ENCODE measurements at places on chromosomes 6 and 20.

GRCh38 chr20:50855498-50856474 lies 60.9 kb downstream of the BCAS4 start:
- no peak for DNase-seq

DNA sequence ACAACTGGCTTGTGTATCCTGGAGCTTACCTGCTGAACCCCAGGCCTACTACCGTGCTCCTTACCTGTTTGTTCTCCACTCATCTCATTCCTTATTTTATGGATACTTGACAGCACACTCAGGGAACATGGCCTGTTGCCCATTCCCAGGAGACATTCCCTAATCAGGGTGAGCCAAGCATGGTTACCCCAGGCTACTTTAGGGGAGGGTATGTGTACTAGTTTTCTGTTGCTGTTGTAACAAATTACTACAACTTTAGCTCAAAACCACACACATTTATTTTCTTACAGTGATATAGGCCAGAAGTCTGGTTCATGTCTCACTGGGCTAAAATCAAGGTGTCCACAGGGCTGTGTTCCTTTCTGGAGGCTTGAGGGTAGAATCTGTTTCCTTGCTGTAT lies 15.0 kb upstream of the TRAM2 start:
- no peak for DNase-seq

DNA sequence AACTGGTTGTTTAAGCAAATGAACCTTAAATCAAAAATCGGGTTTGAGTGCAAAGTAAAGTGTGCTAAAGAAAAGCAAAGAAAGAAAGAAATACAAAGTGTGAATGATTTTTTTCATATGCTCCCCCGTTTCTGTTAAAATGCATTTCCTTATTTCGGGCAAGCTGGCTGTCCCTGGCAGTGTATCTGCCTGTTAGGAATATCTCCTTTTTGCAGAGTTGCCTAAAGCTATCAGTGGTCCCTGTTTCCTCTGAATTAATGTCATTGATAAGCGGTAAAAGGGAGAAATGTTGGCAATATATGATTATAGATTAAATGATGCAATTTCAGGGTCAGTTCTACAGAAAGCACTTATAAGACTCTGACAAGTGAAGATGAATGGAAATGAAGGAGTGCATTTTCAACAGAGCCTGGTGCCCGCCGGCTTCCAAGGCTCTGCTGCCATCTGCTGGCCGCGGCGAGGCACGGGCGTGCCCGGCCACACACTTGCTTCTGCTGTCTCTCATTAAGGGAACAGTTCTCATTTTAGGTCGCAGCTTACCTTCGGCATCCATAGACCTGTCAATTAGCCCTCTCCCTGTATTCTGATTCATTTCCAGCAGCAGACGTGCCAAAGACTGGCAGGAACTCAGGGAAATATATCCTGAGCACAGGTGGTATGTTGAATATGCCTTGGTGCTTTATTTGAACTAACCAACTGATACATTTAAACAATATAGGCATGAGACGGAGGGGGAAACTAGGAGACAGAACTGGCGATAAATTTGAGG lies 381.9 kb downstream of the C6orf118 start:
- DNase-seq = peak; percentile 25

DNA sequence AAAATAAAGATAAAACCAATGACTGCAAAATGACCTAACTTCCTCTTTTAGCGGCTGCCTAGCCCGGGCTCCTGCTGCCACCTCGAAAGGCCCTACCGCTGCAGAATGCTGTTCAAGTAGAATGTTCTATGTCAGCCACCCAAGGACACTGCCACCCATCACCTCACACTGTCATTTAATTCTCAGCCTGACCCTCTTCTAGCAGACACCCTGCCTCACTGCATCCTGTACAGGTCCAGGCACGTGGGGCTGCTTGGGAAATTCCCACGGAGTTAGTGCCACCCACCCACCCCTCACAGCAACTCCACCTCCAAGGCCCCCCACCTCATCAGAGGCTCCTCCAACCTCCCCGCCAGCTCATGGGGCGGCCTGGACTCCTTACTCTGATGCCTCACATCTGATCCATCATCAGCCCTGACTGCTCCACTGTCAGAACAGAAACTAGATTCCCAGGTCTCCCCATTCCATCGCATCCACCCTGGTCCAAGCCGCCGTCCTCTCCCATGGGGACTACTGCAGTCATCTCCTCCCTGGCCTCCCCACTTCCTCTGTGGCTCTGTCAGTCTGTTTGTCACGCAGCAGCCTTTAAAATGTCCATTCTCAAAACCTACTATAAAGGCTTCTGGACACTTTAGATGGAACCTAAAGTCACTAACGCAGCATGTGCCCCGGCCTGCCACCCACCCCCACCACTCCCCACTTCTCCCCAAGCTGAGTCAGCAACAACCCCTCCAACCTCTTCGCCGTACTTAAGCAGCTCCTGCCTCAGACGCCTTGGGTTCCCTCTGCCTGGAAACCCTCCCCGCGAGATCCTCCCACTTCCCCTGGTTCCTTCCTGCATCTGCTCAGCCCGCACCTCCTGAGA lies 17.0 kb downstream of the NFATC2 start:
- peak; percentile 37 for DNase-seq

GRCh38 chr6:104859225-104860146 lies at the start of gene HACE1:
HACE1 (minus strand) TSS chr6:104859919; CDS start chr6:104859642, 277 bp downstream.
- DNase-seq = peak; percentile 86

GRCh38 chr20:51382986-51383821 lies 159.3 kb downstream of the NFATC2 start:
- no peak for DNase-seq

- no peak for DNase-seq
Observed at GRCh38 chr20:37378785-37379598, 33.1 kb downstream of the SRC start.

GRCh38 chr6:122798099-122798641 lies 9.1 kb downstream of the SMPDL3A start:
- no peak for DNase-seq

- no peak for DNase-seq
Observed at GRCh38 chr6:80640176-80640575, 533.7 kb downstream of the BCKDHB start.

- DNase-seq = no peak
Observed at GRCh38 chr6:54284161-54284860, 23.9 kb upstream of the TINAG start.

GRCh38 chr6:14738497-14738896 lies 507.4 kb upstream of the JARID2 start:
- DNase-seq = no peak

GRCh38 chr6:71047417-71047816 lies 90.6 kb upstream of the B3GAT2 start:
- no peak for DNase-seq

DNA sequence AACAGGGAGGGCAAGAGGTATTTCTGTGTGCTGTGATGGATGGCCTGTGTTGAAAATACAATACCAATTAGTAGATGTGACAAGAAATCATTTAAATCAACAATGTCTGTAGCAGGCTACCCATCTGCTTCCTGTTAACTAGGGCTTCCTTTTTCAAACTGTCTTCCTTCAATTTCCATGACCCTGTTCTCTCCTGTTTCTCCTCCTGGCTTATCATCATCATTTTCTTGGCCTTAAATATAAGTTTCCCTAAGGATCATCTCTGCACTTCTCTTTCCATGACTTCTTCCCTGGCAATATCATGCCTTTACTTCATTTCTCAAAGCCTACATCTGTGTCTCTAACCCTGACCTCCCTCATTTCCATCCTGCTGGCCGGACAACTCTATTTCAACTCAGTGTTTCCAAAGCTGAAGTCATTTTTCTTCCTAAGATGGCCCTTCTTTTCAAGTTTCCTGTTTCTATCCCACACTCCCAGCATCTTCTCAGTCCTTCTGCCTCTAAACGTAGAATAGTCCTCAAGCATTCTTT lies 18.2 kb downstream of the ZC2HC1B start:
- no peak for DNase-seq

- no peak for DNase-seq
Observed at GRCh38 chr20:50537546-50538201, 27.5 kb downstream of the PTPN1 start.

- DNase-seq = no peak
Observed at GRCh38 chr20:57894522-57894921, 184.7 kb upstream of the PMEPA1 start.

DNA sequence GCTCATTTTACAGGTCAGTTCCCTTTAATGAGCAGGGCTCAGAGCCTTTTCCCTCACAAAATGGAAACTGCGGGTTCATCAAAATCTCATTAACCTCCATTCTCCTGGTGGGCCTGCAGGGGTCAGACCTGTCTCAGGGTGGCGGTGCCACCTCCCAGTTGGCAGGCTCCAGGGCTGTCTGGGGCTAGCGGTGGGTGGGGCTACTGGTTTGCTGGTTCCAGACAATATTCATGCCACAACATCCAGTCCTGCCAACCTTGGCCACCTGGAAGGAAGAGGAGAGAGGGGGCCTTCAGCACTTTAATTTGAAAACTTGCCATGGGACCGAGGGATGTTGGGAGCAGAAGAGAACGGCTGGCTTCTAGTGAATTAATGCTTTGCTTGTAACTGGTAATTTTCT lies 41.9 kb upstream of the CTNNBL1 start:
- DNase-seq = no peak

DNA sequence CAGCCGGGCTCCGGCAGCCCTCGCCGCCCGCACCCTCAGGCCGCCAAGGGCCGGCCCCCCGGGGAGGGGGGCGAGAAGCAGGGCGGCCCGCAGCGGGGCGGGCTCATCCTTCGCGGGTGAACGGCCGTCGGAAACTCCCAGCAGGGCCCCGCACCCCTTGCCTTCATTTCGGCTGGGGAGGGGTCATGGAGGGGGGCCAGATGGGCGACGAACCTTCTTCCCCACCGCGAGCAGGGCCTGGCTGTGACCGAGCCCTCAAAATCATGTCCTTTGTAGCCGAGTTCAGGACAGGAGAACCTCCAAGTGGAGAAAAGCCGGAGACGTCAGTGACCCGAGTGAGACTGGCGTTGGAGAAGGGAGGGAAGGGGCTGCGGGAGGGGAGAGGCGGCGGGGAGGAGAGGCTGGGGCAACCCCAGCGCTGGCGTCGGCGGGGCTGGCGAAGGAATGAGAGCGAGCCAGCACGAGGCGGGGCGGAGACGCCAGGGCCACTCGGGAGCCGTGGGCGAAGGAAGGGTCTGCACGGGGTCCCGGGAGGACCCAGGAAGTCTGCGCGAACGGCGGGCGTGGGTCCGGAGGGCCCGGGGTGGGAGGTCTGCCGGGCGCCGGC lies 571 bp upstream of the FOXC1 start:
- DNase-seq = no peak

DNA sequence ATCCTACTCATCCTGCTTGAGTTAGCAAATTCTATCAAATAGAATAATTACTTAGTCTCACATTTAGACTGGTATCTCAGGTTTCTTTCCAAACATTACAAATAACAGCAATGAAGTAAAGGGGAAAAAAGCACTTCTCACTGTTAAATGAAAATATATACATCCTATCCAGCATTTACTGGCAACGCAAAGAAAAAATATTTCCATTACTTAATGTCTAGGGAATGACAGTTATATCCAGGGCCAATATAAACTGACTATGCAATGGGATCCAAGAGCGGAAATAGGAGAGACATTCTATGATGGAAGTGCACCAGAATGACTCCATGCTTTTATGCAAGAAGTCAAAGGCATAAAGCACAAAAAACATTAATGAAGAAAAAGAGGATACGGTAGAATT lies 60.3 kb downstream of the ME1 start:
- no peak for DNase-seq

DNA sequence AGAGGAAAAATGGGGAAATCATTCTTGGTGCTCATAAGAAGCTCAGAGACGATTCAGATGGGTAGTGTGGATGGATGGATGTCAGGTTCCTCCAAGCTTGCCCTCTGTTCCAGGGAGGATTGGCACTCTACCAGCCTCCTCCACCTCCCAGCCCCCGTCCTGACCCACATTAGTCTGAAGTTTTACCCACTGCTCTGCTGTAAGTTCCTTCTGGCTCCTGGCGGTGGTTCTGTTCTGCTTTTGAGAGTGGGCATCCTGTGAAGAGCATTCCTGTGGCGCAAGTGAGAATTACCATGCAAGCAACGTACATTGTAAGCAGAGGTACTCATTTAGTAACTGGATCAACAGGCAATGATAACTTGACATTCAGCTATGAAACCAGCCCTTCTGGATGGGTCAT lies 103.4 kb downstream of the SYNDIG1 start:
- no peak for DNase-seq

DNA sequence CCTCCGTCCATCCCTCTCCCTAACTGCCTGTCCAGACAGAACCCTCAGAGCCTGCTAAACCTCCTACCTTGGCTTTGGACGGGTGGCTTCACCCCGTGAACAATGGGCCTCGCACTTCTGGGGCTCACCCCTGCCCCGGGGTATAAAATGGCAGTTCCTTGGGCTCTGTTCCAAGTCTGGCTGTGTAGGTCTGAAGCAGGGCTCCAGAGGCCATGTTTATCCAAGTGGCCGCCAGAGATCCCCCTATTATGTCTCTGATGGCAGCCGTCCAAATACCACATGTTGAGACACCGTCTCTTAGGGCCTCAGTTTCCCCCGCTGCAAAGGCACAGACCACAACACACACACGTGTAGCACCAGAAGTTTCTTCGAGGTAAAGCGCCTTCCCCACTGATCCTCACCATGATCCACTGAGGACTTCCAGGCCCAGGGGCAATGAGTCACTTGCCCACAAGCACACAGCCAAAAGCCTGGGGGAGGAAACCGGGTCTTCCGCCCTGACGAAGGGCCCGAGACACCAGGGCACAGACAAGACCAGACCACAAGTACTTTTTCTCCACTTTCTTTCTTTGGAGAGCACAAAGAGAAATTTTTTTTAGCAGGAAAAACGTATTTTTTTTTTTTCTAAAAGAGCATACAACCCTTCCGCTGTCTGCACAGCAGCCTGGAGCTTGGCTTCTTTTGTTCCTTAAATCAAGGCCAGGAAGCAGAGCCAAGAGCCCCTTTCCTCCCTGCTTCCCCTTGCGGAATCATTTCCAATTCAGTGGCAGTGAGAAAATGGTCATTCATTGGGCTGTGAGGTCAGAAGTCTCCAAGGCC lies 11.8 kb downstream of the CPNE5 start:
- no peak for DNase-seq

DNA sequence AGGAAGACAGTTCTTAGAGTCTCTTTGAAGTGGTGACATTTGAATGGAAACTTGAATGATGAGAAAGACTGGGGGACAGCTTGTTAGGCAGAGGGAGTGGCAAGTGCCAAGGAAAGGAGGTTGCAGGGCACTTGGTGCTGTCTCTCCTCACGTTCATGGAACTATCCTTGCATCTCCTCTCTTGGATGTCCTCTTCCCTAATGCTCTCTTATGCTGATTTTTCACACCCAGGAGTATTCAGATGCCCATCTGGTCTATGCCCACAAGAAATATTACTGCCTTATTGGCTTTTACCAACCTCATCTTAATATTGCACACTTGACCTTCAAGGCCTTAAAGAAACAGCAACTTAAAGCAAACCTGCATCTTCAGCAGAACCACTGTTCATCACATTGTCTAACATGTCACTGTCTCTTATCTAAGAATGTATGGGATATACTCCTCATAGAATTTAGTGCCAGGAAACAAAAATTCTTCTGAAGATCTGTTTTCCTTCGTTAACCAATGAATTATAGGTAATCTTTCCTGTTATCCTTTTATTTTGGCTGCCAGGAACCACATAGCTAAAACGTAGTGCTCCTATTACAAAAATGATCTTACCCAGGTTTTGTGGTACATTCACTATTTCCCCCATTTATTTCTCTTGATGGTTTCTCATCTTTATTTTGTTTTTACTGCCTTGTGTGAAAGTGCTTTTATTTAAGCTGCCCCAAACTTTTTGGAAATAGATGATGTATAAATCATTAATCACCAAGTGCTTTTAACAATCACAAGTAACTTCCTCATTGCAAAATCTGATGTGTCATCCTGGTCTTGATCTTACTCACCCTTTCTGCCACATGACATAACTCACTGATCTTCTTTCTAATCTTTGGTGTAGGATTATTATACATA lies 12.8 kb downstream of the RGS17 start:
- no peak for DNase-seq

Data from central memory CD4-positive, alpha-beta T cell (primary cell).